Effector CD4-positive, alpha-beta T cell (primary cell): ENCODE measurements at places on chromosomes 7 and 10.

GRCh38 chr10:119348106-119348505 is 140.7 kb downstream of the GRK5 start:
- DNase-seq, result no peak

DNA sequence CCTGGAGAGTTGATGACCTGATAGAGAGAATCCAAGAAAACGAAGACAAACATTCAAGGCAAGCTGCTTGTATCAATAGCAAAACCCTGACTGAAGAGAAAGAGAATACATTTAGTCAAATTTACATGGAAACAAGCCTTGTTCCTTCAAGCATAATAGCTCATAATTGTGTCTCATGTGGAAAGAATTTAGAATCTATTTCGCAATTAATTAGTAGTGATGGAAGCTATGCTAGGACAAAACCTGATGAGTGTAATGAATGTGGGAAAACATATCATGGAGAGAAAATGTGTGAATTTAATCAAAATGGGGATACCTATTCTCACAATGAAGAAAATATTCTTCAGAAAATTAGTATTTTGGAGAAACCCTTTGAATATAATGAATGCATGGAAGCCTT is 18.0 kb downstream of the RBAK start:
- no peak for DNase-seq

DNA sequence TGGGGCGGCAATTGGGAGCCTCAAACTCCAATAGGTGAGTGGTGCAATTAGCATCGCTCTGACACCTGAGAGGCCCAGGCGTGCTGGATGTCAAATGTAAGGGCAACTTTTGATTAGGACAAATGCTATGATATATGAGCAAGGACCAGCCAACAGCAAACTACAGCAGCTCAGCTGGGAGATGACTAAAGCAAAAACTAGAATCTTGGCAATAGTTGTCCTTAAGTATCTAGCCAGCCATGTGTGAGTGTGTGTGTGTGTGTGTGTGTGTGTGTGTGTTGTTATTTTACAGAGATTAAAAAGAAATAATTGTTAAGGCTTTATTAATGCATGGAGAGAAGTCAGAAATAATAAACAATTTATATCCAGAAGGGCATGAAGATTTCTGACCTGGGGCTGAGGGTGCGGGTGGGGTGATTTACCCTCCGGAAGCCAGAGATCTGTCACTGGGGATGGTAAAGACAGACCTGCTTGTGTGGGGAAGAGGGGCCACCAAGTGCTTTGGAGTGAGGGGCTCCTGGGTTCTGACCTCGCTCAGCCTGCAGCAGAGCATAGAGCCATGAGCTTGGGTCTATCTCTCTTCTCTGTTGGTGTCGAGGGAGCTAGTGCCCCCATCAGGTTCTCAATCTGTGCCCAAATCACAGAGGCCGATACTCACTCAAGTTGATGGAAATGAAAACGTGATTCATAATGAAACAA is 77.3 kb downstream of the EMX2 start:
- no peak for DNase-seq

GRCh38 chr10:101358706-101359300 is 4.8 kb downstream of the BTRC start:
- no peak for DNase-seq

DNA sequence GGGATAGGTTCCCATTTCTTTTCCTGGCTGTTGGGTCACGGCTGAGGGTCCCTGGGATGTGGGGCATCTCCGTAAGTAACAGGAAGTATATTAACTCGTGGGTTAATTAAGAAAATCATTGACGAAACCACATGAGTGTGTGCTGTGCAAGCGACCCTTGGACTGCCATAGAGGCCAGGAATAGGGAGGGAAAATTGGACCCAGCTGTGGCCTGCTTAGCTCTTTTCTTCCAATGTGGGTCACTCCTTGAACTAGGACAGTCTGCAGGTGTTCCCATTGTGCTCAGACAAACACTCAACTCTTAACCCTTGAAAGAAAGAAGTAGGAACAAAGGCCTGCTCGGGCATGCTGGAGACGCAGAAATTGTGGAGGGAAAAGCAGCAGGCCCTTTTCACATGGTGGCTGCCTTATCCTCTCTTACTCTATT is 25.6 kb upstream of the PLEKHA1 start:
- no peak for DNase-seq

GRCh38 chr7:100971111-100972001 is 2.0 kb downstream of the MUC12 start:
- DNase-seq, result no peak

GRCh38 chr10:101617824-101618568 is 29.9 kb downstream of the DPCD start:
- no peak for DNase-seq

DNA sequence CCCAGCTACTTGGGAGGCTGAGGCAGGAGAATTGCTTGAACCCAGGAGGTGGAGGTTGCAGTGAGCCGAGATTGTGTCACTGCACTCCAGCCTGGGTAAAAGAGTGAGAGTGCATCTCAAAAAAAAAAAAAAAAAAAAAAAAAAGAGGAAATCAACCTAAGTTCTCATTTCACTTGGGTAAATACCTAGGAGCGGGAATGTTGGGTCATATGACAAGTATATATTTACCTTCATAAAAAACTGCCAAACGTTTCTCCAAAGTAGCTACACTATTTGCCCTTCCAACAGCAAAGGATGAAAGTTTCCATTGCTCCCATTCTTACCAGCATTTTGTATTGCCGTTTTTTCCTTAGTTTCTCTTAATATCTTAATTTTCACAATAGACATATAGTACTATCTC is 9.8 kb downstream of the P4HA1 start:
- no peak for DNase-seq

- DNase-seq, result no peak
These were observed 293.4 kb upstream of the RNF32 start for GRCh38 chr7:156347132-156347531.

- no peak for DNase-seq
These were observed 104.7 kb downstream of the LSM5 start for GRCh38 chr7:32385316-32385956.

DNA sequence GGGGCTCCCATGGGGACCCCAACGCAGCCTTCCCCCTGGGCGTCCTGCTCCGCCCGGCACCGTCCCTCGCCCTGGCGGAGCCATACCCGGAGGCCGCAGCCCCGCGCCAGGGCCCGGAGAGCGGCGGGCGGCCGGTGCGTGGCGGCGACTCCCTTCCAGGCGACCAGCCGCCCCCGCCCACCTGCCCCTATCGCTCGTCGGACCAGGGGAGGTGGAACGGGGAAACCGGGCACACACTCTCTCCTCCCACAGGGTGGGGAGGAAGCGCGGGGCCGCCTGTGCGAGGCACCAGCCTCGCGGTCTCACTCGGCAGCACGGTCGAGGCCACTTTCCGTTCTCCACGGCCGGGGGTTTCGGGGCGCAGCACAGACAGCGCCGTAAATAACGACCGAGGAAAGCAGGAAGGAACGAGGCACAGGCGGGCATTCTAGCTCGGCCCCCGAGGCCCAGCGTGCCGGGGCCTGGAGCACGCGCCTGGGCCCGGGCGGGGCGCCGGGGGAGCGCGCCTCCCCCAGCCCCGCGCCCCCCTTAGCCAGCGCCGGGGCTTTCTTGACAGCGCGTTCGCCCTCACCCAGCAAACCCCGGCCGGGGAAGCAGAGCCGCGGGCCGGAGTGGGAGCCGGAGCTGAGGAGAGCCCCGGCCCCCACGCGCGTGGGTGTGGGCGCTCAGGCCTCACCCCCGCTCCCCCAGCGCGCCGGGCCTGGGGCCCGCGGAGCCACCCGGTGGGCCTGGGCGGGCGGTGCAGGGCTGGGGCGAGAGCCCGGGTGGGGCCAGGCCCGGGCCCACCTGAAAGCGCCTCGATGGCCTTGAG is 936 bp downstream of the IGF2BP3 start:
- DNase-seq, result peak; percentile 18

- no peak for DNase-seq
These were observed 13.0 kb upstream of the AKR1E2 start for GRCh38 chr10:4813023-4813422.

GRCh38 chr10:78650122-78650521 is 418.6 kb upstream of the ZMIZ1 start:
- no peak for DNase-seq
